ENCODE measurements at places on chromosomes 7 and 10.

DNA sequence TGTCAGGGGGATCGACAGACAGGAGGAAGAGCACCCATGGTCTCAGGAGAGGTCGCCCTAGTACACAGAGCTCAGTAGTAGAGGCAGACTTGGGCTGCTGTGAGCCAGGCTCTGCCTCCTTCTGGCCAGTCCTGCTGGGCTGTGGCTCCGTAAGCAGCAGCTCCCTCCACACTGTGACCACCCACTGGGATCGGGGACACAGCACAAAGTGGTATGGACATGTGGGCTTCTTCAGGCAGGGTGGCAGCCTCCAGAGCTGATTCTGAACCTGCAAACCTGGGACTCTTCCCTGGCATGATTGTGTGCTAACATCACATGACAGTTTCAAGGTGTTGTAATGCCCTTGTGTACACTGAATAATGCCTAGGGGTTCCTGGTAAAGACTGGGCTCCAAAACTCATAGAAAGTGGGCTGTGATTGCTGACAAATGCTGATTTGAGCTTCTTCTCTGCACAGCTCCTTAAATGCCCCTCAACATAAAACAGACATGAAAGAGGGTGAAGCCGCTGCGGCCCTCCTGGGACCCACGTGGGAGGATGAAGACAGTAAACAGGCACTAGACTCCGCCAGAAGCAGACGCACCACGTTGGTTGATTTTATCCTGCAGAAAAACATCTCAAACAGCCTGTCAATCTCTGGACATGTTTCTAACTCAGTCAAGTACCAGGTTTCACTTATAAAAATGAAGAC is 76.7 kb downstream of the GPR26 start:
- no peak for DNase-seq

GRCh38 chr7:44128721-44129582 is 5.6 kb upstream of the POLD2 start:
- DNase-seq: no peak

GRCh38 chr7:111787741-111788140 is 225.4 kb upstream of the IMMP2L start:
- DNase-seq: no peak

- no peak for DNase-seq
Observed at GRCh38 chr10:71218046-71218650, 5.8 kb downstream of the UNC5B start.

DNA sequence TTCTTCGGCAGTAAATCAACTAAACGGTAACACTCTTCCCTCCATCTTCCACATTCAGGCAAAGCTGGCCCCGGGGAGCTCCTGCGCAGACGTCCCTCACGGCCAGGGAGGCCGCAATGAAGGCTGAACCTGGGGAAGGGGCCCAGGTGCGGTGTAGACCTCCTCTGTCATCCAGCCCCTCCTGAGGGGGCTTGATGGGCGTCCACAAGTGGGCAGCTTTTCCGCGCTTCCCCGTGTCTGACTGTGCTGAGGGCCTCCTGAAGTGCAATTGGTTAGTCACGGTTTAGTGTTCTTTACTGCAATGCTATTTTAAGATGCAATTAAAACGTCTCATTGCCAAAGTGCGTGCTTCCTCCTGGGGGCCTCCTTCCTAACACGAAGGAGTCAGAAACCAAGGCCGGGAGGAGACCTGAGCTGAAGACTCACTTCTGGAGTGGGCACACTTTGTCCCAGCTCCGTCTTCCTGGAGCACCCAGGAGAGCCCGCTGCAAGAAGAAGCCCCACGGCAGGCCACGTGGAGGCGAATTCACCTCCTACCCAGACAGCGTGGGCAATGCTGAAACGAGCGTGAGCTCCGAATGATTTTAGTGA is 173.3 kb downstream of the ELFN1 start:
- DNase-seq: no peak

- DNase-seq: no peak
Observed at GRCh38 chr10:84118395-84119006, 20.8 kb upstream of the GHITM start.

DNA sequence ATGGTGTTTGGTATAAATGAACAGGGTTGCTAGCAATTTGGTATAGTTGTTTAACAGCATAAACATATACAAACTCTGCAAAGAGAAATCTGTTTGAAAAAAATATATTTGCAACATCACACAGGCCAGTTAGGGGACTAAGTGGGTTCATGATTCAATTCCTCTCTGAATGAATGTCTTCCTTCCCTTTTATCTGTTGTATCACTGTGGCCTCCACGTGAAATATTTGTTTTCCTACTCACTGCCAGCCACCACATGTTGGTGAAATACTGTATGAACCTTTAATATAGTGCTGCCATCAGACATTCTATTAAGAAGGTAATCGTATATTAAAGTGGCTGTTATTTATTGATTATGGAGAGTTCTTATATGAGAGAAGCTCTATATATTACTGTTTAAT is 157.0 kb downstream of the ARID5B start:
- DNase-seq: no peak

- peak; percentile 33 for DNase-seq
Observed at GRCh38 chr7:11427686-11428273, 404.2 kb downstream of the THSD7A start.

All from epithelial cell of proximal tubule (primary cell).